ENCODE measurements at places on chromosomes 11 and 22.

DNA sequence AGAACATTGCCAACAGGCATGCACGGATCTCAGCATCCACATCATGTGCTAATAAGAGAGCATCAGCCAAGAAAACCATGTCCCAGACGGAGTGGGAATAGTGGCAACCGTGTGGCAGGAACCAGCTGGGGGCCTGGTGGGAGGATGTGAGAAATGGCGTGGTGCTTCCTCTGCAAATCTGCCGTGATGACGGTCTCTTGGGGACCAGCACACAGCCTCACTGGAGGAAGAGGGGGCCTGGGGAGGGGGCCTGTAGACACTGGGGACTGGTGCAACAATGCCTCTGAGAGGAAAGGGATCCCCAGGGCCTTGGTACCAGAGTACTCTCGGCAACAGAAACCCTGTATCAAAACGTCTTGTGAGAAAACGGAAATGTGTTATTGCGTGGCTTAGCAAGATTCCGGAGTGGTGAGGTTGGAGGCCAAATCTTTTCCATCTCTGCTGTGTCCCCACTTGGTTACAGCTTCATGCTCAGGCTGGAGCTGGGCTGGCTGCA lies 154.3 kb upstream of the TBCEL start:
- no peak for DNase-seq

DNA sequence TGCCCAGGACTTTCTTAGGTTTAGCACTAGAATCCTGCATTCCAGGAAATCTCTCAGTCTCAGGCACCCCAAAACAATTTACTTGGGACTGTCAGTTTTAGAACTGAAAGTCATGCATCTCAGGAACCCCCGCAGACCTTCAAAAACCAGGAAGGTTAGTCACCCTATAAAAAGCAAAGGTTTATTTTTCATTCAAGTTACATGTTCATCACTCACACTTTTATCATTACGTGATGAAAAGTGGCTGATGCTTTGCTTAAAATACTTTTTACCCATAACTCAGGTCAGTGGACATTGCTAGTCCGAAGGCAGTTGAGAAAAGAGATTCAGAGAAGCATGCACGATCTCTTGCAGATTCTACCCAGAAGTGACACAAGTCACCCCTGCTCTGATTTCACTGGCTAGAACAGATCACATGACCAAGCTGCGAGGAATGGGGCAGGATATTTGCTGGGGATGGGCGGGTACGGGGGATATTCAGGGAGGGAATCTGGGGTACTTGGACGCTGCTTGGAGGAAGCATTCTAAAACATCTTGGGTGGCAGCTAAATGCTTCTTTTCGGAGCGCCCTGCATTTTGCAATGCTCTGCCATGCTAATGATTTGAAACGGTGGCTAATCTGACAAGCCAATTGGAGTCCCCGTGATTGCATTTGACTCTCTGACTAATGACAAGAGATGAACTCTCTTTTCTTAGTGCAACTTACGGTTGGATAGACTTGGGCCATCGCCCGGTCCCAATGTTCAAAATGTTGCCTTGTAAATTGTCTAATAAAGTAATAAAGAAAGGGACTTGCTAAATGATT lies 110.2 kb downstream of the MIAT start:
- DNase-seq, result no peak

GRCh38 chr11:10846660-10847059 lies 11.2 kb downstream of the ZBED5 start:
- DNase-seq, result no peak

DNA sequence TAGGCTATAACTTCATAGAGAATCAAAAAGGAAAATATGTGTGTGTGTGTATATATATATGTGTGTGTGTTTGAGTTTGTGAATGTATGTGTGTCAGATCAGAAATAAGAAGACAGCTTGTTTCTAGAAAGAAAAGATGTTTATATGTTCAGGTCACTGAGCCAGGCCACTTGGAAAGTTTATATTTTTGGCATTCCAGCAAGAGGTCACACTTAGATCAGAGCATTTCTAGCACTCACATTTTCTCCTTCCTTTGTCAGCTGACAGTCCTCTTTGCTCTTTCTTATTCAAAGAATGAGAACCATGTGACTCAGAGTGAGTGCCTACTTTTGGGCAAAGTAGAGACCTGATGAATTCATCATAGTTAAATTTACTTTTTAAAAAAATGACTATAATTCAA lies 22.9 kb downstream of the RAB38 start:
- no peak for DNase-seq

GRCh38 chr11:30351061-30351460 lies 28.2 kb downstream of the ARL14EP start:
- DNase-seq, result no peak

DNA sequence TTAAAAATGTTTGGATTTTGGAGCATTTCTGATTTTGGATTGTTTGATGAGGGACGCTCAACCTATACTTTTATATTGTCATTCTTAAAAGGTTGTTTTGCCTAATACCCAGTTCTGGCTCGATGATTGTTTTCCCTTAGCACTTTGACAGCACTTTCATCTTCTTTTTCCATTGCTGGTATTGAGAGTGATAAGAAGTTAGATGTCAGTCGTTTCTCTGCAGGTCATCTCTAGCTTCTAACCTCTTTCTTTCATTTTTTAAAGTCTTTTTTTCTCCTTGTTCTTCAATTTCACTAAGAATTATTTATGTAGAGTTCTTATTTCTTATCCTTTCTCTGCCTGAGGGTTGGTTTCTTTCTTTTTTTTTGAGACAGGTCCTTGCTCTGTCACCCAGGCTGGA lies 18.8 kb downstream of the PPP6R3 start:
- DNase-seq, result no peak

DNA sequence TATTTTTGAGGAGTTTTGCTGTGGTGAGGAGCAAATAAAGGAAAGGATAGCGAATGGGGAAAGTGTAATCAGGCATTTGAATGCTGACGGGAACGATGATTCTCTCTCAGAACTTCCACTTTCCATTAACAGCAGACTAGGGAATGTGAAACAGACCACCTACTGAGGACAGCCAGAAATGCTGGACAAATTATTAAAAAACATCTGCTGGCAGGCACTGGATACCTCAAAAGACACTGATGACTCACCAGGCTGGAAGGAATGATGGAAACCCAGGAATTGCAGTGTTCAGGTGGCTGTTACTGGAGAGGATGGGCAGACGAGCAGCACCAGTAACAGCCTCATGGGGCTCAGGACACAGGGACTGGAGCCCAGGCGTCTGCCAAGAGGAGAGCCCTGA lies 33.4 kb downstream of the PLA2G6 start:
- no peak for DNase-seq

- DNase-seq, result no peak
Measured at GRCh38 chr22:44098021-44098739, 74.1 kb downstream of the PARVB start.

DNA sequence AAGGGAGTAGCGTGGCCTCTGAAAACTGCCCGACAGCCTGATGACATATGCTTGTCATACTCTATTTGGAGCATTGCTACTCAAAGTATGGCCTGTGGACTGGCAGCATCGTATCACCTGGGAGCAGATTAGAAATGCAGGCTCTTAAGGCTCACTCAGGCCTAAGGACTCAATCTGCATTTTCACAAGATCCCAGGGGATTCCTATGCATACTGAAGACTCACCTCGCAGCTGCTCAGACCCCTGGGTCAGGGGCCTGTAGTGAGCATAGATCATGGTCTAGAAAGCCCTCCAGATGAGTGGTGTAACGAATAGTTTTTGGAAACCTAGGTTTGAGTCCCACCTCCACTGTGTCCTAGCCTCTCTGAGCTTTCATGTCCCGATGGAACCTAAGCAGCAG lies 126.3 kb downstream of the FEZ1 start:
- DNase-seq, result no peak

All from activated CD4-positive, alpha-beta T cell treated with anti-CD3 and anti-CD28 coated beads, Interleukin-2, Interleukin-4, amounts not matched to agents 100 ng/mL and 50 ng/mL, durations not matched to agents 16 hours and 8 hours (primary cell).